ENCODE measurements at places on chromosomes 4 and X.

- no peak for DNase-seq
Measured at GRCh38 chr4:134070174-134070573, 131.4 kb downstream of the PABPC4L start.

- no peak for DNase-seq
Measured at GRCh38 chrX:118594697-118595420, 99.2 kb downstream of the DOCK11 start.

- no peak for DNase-seq
Measured at GRCh38 chr4:17286752-17287460, 225.0 kb downstream of the QDPR start.

DNA sequence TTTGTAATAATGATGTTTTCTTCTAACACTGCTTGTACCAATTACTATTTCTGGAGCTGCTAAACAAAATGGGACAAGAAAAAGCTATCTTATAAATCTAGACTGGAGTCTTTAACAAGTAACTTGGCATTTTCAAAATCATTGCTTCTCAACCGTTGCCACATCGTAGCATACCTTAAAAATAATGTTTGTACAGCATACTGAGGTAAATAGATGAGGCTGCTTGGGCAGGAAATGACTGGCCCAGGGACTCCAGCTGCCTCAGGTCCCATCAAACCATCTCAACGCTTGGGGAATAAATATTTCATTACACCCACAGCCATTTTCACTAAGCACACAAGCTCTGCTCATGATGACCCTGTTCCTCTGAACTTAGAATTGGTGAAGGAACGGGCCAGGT is 115.1 kb downstream of the SPANXA1 start:
- DNase-seq, result no peak

GRCh38 chr4:185542626-185543315 is 7.5 kb upstream of the PDLIM3 start:
- peak; percentile 50 for DNase-seq

DNA sequence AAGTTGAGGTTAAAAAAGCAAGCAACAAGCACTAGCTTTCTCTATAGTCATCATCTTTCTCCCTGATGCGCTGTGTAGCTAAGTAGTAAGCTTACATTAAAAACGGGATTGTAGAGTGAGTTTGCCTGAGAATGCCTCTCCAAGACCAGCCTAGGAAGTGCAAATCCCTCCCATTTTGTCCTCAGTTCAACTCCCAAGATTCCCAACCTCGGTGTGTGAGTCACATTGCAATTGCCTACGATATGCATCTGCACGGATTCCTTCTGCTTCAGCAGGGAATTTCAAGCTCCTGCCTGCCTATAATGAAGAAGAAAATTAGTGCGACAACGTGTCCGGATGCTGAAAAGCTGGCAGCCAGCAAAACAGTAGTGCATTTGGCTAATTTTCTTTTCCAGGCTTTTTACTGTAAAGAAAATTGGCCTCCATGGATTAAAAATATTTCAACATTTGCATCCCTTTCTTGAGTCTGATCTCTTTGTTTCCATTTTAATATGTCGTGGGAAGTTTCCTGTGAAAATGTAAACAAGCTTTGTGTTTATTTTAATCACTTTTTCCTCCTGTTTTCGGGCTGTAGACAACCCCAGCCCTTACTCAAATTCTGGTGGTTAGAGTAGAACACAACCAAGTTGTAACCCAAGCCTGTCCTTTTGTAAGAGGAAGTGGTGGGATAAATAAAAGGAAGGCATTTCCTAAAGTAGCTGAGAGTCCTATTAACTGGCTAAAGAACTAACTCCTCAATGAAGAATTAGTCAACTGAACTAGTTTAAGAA is 58.4 kb upstream of the TET2 start:
- peak; percentile 26 for DNase-seq

GRCh38 chrX:30592831-30593230 is 15.3 kb upstream of the TASL start:
- DNase-seq, result no peak

DNA sequence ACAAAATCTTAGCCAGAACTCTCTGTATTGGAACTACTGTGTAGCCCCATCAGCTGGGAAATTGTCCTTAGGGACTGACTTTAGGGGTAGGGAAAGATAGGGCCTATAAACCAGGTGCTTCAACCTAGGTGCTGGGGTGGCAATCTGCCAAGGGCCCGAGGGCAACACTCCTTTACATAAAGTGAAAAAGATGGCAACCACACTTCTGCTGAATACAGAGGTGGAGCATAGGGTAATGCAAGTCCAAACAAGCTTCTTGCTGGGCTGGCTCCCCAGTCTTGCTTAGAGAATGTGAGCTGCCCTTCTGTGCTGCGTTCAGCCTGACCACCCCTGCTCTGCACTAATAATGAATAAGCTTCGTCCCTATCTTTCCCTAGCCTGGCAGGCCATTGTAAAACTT is 9.8 kb downstream of the ZBTB33 start:
- DNase-seq, result no peak

DNA sequence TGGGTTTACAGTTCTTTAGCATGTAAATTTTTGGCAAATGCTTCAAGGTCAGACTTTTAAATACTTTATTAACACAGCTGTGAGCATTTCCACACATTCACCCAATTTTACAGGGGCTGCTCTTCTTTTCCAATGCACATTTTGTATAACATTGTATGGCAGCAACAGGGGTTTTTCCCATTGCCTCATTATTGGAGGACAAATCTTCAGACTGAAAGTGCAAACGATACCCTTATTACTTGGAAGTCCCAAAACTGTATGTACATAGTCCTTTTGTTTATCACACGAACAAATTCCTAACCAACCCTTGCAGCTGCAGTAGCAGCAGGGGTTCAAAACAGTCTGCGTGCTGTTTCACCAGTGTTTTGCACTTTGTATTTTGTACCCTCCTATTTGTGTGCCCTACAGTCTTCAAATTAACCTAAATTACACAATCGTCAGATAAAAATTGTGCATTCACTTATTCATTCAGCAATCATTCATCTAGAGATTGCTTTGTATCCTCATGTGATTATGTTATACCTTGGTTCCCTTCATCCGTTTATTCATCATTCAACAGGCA is 330.7 kb upstream of the RASGEF1B start:
- no peak for DNase-seq

DNA sequence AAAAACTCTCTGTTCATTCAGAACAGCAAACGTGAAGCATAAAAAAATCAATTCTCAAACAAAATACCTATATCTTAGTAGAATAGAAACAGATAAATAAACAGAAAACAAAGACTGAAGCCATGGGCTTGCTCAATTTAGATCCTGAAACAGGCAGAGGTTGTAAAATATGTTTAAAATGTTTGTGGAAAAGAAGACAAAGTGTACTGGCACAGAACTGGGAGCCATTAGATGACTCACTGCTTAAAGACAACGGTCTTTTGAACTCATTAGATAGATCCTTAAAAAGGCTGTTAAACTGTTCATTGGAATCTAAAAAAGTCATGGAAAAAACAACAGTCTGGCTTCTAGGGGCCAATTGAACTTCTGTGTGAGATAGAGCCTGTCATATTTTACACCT is 247.0 kb upstream of the NDST4 start:
- DNase-seq, result no peak

DNA sequence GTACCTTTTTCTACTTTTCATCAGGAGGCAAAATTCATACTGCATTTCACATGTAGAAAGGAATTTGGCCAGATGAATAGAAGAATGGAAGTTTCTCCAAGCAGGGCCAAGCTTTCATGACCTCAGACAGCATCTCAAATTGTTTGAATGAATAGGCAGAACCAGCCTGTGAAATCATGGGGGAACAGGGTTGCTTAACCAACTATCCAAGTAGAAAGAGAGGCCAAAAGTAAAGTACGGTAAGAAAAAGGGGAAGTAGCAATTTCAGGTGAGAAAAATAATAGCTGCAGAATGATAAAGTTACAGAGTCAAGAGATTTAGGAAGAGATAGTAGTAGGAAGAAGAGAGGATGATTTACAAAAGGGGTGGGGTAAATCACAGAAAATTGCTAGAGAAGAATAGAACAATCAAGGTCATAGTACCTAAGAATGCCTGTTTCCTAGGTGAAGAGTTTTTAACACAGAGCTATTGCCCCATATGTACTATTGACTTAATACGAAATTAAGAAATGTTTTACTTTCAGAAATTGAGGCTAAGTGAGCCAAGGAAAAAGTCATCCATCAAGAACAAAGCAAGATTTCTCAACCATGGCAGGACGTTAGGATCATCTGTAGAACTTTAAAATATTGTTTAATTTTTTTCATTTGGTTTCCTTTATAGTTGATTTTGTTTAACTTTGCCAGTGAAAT is 177.1 kb upstream of the TET2 start:
- no peak for DNase-seq

DNA sequence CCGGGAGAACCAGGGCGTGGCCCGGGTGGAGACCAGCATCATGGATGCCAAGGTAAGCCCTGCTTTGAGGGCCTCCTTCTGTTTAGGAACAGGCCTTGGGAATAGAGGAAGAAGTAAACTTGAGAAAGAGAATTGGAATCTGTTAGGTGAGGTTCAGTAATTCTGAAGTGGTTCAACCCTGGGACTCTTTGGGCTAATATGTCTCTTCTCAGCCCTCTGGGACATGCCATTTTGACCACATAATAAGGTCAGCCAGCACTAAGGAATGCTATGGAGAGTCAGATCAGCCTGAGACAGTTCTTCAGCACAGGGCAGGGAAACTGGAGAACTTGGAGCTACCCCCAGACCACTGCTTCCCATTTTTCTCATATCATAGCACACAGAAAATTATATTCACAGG is 63.3 kb upstream of the PRPS1 start:
- no peak for DNase-seq

- DNase-seq, result no peak
Measured at GRCh38 chr4:151624626-151625565, 135.9 kb downstream of the GATB start.

All from colonic mucosa (tissue), 4 donors.